ENCODE measurements at places on chromosomes 4 and X. TPM values are rescaled to one million over a fixed set of nuclear protein-coding genes. Genes with fewer than 3 reads are reported as not detected.

Gene MCF2
- total RNA-seq = 0.23 TPM

GRCh38 chr4:106676173-106676921 lies 307.8 kb upstream of the GIMD1 start:
- DNase-seq = no peak

DNA sequence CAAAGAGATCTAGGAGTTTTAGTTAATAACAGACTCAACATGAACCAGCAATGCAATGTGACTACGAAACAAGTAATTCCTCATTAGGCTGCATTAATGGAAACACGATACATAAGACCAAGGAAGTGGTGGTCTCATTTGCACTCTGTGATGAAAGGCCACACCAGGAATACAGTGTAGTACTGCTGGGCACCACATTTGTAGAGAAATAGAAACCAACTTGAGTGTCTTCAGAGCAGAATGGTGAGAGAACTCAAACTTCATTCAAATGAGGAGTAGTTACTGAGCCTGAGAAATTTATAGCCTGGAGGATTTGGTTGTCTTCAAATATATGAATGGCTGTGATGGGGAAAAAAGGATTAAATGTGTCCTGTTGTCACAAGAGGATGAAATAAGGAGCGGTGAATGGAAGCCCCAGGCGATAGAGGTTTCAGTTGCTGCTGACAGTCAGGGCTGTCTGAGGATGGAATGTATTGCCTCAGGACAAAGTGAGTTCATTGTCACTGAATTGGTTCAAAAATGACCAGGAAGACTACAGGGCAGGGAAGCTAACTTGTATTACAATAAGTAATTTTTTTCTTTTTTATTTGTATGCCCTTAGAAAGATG lies 50.9 kb downstream of the NFKB1 start:
- no peak for DNase-seq

DNA sequence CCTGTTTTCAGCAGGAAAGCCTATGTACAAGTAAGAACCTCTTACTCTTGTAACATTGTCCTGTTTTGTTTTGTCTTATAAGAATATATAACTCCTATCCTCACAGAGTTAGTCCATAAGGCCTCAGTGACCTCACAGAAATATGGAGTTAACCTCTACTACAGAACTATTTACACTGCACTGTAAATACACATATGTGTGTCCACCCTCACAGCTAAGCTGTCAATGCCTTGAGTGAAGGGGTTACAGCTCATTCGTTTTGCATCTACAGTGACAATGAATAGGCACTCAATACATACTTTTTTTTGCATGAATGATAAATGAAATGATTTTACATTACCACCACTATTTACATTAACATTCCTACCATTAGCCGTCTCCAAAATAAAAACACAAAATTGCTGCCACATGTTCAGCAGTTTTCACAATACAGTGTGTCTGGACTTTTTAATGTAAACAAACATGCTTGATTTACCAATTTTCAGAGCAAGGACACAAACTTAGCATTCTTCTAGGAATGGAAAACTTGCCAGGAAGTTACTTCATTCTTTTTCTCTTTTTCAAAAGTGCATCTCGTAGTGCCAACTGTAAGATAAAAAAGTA lies 9.5 kb upstream of the NAAA start:
- DNase-seq = no peak

Gene MAP3K15
- 1.1 TPM for total RNA-seq

Gene TNIP3
- 3.3 TPM for total RNA-seq

DNA sequence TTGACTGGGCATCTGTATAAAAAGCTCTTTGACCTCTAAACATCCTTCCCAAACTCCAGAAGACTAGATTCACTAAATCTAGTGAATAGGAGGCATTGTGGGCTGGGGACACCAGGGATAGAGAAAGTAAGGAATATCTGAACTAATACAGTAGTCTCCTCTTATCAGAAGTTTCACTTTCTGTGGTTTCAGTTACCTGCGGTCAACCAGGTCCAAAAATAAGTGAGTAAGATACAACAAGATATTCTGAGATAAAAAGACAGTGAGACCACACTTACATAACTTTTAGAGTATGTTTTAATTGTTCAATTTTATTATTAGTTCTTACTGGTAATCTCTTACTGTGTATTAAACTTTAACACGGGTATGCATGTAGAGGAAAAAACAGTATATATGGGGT lies 376.5 kb downstream of the HNRNPD start:
- no peak for DNase-seq

Gene CLNK
- 0.35 TPM for total RNA-seq

DNA sequence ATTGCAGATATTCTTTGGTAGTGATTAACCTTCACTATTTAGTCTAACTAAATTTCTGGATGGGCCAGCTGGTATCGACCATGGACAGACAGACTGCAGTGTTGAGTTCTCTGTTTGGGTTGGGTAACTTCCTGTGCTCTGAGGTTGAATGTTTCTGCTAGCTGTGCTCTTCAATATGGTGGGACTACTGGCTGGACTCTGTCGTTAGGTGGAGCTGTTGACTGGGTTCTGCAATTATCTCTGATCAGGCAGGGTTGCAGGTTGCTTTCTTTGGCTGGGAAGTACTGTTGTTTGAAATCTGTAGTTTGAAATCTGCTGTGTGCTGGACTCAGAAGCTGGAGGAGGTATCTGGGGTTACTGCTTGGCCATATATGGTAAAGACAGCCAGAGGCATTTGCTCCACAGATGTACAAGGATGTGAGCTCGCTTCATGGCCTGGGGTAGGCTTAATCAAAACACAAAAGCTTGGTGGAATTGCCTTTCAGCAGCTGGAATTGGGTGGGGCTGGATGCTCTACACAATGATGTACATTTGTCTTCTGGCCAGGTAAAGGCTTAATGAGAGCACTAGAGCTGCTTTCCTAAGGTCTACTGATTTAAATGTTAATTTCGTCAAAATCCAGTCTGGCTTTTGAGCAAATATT lies 1472.0 kb downstream of the FAM133A start:
- DNase-seq = no peak

- no peak for DNase-seq
These were observed 196.5 kb downstream of the ARHGAP10 start for GRCh38 chr4:147928400-147928799.

DNA sequence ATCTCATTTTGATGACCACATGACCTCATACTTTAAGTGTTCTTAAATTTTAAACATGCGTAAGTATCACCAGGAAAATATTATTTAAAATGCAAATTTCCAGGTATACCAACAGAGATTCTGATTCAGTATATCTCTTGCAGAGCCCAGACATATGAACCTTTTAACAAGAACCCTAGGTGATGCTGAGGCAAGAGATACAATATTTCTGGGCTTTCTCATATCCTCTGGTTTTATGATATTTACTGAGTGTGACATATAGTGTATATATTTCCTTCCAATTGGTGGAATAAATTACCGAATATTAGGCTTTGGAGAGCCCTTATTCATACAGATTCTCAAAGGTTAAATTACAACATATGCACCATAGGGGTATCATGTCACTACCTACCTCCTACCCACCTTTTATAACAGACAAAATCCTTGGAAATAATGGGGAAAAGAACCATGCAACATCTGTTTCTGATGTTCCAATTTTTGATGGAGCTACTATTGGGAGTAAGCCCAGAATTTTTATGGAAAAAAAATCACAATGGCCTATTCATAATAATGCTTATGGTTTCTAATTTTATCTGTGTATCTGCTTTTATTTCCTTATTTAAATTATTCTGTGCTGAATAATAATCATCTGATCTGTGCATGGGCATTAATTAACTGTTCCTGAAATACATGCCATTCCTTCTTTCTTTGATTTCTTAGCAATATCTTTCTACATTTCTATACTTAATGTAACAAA lies 27.1 kb downstream of the KCTD8 start:
- no peak for DNase-seq

Gene ZCCHC18
- total RNA-seq = 5.8 TPM

GRCh38 chr4:139913398-139913990 lies 240.5 kb downstream of the MAML3 start:
- DNase-seq = no peak

Gene RNF212
- total RNA-seq = 3.8 TPM

Gene SLC10A3
- 19.0 TPM for total RNA-seq

DNA sequence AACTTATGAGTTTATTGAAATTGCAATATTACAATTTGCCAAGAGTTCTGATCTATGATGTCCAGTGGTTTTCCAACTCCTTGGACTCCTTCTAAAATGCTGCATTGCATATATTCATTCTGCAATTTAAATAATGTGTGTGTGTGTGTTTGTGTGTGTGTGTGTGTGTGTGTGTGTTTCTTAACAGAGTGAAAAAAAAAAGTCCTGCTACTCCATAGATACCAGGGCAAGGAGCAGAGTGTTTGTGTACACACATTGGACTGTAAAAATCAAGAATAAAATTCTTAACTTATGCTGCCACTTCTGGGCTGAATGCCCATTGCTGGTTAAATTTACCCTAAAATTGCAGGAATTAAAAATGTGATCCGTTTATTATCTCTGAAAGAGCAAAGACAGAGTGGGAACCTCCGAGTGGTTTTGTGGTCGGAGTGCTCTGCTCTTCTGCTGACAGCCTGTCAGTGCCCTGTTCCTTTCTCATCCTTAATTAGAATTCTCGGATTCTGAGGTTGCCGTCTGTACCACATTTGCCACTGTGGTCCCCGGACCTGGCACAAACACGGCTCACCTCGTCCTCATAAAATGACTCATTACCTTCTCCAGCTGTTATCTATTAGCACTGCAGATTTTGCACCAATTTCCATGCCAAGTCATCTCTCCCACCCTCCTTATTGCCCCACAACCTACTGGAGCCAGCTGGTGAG lies 355.5 kb downstream of the KCNIP4 start:
- no peak for DNase-seq

DNA sequence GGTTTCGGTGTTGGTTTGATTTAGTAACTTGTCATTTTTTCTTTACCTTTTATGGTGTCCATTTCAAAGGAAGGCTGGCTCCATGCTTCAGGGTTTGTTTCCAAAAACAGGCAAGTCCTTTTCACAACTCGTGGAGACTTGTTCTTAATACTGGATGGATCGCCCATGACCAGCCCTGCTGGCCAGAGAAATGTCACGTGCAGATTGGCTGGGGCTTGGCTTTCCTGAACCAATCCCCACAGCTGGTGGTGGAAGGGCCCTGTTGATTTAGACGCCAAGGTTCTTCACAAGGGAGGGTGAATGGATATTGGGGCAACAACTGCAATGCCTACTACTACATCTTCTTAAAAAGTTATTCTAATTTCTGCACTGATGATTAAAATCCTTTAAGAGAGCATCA lies 92.6 kb downstream of the SHROOM3 start:
- DNase-seq = no peak

DNA sequence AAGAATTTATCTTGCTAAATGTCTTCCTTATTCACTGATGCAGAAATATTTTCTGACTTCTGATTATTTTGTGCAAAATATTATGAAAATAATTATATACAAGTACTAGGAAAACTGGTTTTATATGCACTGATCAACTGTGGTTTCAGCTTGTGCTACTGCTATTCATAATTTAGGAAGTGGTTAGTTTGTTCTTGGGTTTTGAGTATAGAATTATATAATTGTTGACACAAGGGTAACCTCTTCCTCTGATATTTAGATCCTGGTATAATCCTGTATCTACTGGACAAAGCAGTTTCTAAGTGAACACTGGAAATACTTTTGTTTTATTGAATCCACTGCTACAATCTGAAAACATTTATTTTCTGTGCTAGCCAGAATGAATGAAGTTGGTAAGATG lies 182.8 kb downstream of the PDGFC start:
- DNase-seq = no peak

DNA sequence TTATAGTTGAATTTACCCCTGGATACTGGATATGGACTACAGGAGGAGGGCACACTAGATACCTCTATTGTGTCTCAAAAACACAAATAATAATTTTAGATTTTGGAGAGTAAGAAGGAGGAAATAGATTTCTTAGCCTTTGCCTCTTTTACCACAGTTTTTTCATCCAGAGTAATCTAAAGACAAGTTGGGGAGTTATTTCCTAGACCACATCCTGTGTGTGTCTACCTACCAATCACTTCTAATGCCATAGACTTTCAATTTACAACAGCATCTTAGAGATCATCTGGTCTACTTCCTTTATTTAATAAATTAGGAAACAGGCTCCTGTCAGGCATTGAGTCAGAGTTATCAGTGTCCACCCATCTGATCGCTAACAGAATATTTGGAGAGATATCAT lies 191.5 kb downstream of the EDA start:
- DNase-seq = no peak

Gene SHOX
- not detected for total RNA-seq

Gene RPS6KA6
- total RNA-seq = 0.33 TPM

Gene RHOXF2B
- not detected for total RNA-seq

- DNase-seq = no peak
These were observed 208.6 kb upstream of the PRPS2 start for GRCh38 chrX:12582649-12583048.

Gene EDA
- total RNA-seq = 1.4 TPM

Gene DDX60
- total RNA-seq = 22.7 TPM

Gene SERTM2
- not detected for total RNA-seq

- peak; percentile 35 for DNase-seq
These were observed 490 bp downstream of the RWDD4 start for GRCh38 chr4:183658362-183659028.

Gene PFKFB1
- 0.54 TPM for total RNA-seq

DNA sequence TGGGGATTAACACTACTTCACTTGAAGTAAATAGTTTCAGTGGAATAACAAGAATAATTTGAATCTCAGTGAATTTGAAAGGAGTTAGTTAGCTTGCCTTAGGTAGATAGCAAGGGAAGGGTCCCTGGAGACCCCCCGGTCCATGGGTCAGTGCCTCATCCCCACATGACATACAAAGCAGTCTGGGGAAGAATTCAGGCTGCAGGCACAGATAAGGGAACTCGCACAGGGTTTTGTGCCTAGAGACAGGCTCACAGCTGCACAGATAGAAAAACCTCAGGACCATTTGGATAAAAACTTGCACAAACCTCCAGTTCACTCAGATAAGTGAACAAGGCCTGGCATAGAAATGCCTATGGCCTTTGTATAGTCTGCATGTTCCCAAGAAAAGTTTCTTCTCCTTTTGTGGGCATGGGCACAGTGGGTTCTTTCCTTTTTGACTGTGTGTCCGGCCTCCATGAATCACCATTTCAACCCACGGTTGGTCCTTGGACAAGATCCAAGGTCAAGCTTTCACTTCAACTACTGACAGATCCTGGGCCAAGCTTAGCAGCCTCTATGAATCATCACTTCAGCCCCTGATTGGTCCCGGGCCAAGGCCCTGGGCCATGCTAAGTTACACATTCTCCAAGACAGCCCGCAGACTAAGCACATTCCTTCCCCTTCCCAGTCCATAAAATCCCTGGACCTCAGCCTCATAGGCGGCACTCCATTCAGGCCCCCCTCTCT lies 108.3 kb upstream of the KLHL4 start:
- no peak for DNase-seq

Gene DGAT2L6
- total RNA-seq = not detected

Gene FAM9B
- total RNA-seq = not detected

Gene TRMT2B
- 21.2 TPM for total RNA-seq

GRCh38 chrX:68929332-68930150 lies 100.7 kb downstream of the EFNB1 start:
- DNase-seq = no peak

DNA sequence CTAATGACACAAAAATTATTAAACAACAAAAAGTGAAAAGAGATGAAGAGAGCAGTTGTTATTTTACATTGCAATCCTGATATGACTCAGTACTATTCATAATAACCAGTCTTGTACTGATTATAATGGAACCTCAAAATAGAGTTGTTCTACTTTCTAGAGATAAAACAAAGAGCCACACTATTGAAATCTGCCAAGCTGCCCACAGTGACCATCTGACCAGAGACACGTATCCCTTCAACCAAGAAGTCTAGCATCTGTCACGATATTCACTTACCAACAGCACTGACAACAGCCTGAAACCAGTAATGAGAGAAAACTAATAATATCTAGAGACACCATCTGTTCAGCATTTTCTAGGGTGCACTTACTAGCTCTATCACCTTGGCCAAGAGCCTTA lies 466.7 kb downstream of the NKX6-1 start:
- no peak for DNase-seq
